ENCODE measurements at places on chromosomes 1 and 21.

- no peak for DNase-seq
Observed at GRCh38 chr1:193727850-193728249, 541.4 kb upstream of the B3GALT2 start.

GRCh38 chr1:150127868-150128267 lies 21.8 kb upstream of the PLEKHO1 start:
- DNase-seq: no peak

DNA sequence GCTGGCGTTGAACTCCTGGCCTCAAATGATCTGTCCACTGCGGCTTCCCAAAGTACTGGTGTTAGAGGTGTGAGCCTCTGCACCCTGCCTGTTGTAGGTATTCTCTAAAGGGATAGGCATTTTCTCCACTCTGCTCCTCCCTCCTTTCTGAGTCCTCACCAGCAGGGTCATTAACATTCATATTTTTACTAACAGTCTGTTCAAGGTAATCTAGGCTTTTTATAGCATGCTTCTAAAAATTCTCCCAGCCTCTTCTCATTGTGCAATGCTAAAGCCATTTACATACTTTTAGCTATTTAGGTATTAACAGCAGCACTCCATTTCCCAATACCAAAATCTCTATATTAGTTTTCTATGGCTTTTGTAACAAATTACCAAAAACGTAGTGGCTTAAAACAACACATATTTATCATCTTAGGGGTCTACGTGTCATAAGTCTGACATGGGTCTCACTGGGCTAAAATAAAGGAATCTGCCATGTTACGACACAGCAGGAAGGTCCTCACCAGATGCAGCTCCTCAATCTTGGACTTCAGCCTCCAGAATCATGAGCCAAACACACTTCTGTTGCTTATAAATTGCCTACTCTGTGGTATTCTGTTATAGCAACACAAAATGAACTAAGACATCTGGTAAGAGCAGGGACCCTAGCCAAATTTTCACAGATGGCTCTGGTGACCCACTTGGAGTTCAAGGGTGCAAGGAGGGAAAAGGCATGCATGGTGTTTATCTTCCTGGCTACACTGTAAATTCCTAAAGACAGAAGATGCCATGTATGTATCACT lies 2.9 kb upstream of the SLC2A7 start:
- DNase-seq: peak; percentile 13

DNA sequence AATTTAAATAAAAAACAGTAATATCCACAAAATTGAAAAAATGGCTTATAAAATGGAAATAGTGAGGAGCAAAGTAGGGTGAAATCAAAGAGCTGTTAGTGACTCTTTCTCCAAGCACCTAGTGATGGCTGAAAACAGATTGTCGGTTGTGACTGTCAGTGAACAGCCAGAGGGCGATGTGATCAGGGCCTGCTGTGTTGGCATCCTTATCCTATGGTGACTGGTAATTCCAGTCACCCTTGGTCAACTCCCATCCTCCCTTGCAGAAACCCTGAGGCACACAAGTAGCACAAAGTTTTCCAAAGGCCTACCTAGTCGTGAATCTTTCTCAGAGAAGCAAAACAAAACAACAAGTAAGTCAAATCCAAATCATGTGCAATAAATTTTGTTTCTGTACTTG lies 599.8 kb upstream of the CXADR start:
- DNase-seq: no peak

GRCh38 chr1:224273641-224274040 lies 56.3 kb downstream of the NVL start:
- peak; percentile 72 for DNase-seq

GRCh38 chr1:52102336-52103013 lies 39.4 kb upstream of the ZFYVE9 start:
- no peak for DNase-seq

DNA sequence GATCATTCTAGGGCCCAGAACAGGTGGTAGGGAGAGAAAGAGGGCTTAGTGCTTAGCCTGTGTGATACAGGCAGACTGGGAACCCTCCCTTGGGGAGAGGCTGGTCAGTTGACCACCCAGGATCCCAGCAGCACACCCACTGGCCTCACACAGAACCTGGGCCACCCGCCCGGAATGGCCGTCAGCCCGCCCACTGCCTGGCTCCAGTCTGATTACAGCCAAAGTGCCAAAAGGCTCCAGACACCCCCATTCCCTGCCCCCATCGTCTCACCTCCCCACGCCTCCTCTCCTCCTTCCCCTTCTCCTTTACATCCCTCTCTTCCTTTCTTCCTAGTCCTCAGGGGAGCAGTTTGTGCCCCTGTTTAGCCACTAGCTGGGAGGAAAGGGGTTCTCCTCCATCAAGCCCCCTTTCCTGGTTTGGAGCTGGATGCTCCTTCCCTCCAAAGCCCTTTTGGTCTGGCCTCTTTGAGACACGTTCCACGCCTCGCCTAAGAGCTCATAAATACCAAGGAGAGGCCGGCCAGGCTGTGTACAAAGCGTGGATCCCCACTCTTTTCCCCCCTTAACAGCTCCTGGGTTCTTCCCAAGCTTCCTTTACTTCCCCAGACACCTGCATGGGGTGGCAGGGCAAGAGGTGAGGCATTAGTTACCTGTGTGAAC lies 4.6 kb upstream of the WNT2B start:
- DNase-seq: no peak

- no peak for DNase-seq
Observed at GRCh38 chr1:9672444-9672843, 20.9 kb downstream of the PIK3CD start.

DNA sequence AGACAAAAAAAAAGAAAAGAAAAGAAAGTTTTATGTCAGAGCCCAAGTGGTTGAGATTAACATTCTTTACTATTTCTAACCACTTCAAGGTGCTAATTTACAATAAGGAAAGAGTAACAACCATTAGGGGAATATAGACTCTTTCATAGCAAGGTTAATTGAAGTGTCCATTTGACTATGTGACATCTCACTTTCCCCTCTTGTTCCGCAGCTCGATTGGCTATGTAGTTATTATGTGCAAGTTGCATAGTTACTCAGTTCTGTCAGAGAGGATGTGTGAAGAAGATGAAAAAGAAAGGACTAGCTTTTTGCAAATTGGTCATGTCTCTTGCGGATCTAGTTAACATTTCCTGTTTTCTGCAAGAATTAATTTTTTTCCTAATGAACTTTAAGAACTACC lies 273.7 kb downstream of the RGS7 start:
- DNase-seq: no peak

DNA sequence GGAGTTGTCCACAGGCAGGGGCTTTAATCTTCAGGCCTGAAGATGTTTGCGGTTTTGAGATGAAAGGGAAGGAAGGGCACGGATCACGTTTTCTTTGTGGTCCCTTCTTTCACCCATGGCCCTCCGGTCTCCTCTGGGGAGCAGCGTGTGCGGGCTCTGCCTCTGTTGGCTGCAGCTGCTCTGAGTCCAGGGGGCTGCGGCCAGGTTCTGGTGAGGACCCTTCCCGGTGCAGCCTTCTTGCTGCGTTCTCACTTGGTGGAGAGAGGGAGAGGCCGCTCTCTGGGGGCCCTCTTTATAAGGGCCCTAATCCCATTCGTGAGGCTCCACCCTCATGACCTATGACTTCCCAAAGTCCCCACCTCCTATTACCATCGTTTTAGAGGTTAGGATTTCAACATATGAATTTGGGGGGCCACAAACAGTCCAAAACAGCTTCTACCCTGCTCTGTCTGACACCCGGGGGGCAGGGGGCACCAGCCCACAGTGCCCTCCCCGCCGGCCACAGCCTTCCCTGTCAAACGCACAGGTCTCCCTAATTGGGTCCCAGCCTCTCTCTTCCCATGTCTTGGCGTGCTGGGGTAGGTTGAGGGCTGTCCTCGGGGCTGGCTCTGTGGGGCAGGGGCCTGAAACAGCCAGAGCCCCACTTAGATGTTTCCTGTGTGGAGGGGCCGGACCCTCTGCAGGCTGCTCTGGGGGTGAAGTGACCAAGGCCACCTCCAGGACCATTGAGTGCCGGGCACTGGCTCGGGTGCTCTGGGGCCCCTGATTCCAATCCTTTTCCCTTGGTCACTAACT lies 100.1 kb upstream of the C1orf174 start:
- DNase-seq: no peak

GRCh38 chr21:16102113-16102512 lies 372.3 kb downstream of the USP25 start:
- peak; percentile 29 for DNase-seq

DNA sequence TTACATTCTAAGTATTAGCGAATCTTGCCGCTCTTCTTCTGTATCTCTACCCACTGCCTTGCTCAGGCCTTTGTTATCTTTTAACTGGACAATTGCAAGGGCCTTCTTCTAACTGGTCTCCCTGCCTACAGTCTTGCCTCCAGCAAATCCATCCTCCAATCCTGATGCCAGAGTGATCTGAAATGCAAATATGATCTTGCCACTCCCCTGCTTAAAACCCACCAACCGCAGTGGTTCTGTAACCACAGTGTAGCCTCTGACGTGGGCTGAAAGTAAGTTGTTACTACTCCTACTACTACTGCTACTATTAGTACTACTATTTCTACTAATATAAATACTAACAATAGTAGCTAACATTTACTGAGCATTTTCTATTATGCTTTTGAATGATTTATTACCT lies 12.4 kb downstream of the MOV10 start:
- no peak for DNase-seq

- peak; percentile 8 for DNase-seq
Observed at GRCh38 chr21:26490771-26491170, 82.3 kb downstream of the CYYR1 start.

DNA sequence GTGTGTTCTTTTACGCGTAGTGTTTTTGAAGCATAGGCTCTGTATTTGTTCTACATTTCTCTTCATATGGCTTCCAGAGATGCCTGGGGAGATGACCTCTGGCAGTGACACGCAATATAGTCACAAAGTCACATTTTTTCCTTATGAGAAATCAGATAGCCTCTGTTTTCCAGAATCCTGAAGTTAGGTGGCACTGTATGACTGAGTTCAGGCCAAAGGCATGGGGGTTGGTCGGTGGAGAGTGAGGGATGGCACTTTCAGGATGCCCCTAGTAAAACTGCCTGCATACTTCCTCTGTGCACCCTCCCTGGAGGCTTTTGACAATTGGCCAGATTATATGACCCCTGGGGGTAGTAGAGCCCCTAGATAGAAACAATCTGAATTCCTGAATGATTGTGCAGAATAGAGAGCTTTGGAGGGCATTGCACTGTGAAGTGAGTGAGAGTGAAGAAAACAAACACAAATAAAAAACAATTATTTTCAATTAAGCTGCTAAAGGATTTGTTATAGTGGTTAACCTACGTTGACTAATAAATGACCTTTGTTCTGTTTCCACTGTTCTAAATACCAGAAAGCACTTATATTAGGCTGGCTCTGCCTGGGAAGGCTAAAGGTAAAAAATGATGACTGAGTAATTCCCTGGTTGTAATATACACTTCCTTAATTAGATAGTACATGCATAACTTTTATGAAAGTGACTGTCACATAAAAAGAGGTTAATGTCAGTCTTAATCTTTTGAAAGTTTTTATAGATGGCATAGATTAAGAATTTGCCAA lies 1660.8 kb downstream of the PLA2G4A start:
- DNase-seq: no peak

- DNase-seq: no peak
Observed at GRCh38 chr1:59045636-59046035, 251.3 kb upstream of the FGGY start.

DNA sequence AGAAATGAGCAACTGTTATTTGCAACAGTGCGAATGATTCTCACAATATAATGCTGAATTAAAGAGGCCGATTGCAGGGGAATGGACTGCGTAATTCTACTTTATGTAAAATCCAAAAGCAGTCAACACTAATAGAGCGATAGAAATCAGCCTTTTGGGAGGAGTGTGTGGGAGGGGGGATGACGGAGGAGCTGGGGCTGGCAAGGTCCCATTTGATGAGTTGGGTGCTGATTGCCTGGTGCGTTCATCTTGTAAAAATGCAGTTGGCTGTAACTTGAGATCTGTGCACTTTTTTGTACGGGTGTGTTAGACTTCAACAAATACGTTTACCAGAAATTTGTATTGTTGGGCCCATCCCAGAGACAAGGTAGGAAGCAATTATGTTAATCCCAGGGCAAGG lies 20.7 kb downstream of the TNFRSF8 start:
- DNase-seq: peak; percentile 78

GRCh38 chr1:32899586-32900296 lies 1.4 kb downstream of the TMEM54 start:
- DNase-seq: no peak

DNA sequence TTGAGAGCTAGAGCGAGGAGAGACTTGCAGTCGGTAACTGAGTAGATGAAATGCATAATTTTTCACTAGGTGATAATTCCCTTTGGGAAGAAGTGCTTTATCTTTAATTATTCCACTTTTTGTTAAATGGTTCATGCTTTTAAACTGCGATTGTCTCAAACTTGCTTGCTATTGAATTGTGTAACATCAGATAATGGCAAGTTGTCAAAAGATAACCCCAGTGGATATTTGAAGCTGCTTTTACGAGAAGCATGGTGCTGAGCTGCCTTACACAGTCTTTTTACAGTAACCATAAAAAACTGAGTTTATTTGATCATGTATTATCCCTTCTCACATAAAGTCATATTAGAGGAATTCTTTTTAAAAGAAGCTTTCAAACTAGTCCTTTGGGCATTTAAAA lies 30.2 kb downstream of the TMEM50B start:
- no peak for DNase-seq

DNA sequence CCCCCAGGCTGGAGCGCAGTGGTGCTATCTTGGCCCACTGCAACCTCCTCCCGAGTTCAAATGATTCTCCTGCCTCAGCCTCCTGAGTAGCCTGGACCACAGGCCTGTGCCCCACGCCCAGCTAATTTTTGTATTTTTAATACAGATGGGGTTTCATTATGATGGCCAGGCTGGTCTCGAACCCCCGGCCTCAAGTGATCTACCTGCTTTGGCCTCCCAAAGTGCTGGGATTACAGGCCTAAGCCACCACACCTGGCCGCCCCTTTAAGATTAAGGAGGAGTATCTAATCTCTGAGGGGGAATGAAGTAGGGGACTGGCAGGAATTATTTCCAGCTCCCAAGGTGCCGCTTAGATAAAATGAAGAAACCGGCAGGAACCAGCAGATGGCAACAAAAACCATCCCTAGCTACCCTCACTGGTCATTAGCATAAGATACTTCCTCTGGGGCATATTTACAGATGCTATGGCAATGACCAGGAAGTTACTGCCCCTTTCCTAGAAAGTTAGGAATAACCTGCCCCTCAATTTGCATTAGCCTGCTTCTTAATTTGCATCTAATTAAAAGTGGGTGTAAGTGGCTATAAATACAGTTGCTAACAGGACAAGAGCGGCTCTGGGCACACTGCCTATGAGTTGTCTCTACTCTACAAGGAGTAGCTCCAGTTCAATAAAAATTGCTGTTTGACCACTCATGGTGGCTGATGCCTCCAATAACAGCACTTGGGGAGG lies 7.1 kb upstream of the NSUN4 start:
- DNase-seq: peak; percentile 50

DNA sequence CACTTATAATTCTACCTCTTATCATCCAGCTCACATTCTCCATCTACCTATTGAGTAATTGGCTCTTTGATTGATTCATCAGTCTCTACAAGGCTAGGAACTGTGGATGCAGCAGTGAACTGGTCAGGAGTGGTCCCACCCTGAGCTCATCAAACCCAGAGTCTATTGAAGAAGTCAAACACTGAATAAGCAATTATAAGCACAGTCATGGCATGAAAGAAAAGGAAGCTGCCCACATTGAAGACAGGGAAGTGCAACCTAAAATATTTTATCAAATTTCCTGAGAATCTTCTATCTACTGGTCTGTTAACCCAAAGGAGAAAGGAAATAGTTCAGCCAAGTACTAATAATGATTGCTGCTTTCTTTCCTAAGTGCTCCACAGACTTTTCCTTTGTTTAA lies 35.7 kb downstream of the ACP6 start:
- no peak for DNase-seq
